Esophagus mucosa (tissue), 1 donor: ENCODE measurements at places on chromosomes 7 and 10.

DNA sequence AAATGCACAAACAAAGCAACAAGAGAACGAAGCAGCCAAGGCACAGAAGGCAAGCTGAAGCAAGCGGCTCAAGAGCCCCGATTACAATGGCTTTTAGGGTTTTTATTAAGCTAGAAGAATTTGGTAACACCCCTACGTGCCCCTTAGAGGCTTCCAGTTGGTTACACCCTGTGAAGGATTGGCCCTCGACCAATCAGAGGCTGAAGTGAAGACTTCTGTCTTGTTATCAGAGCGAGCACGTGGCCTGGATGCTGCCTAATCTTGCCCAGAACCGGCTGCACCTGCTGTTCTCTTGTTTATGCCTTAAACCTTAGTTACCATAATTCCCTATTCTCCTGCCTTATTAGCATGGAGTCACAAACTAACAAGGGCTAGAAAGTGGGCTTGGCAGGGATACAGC is 21.4 kb downstream of the KCNK18 start:
- ATAC-seq: peak; percentile 26

- no peak for ATAC-seq
Measured at GRCh38 chr10:59877191-59877671, 29.1 kb downstream of the CCDC6 start.

- ATAC-seq: no peak
Measured at GRCh38 chr7:30241767-30242166, 42.6 kb upstream of the ZNRF2 start.

- ATAC-seq: no peak
Measured at GRCh38 chr7:83301416-83301815, 138.7 kb upstream of the PCLO start.

- ATAC-seq: peak; percentile 81
Measured at GRCh38 chr7:111835066-111835465, 272.8 kb upstream of the IMMP2L start.

- ATAC-seq: no peak
Measured at GRCh38 chr10:20334559-20334958, 518.3 kb downstream of the PLXDC2 start.

GRCh38 chr10:11319990-11320602 is 291.4 kb downstream of the USP6NL start:
- ATAC-seq: no peak

DNA sequence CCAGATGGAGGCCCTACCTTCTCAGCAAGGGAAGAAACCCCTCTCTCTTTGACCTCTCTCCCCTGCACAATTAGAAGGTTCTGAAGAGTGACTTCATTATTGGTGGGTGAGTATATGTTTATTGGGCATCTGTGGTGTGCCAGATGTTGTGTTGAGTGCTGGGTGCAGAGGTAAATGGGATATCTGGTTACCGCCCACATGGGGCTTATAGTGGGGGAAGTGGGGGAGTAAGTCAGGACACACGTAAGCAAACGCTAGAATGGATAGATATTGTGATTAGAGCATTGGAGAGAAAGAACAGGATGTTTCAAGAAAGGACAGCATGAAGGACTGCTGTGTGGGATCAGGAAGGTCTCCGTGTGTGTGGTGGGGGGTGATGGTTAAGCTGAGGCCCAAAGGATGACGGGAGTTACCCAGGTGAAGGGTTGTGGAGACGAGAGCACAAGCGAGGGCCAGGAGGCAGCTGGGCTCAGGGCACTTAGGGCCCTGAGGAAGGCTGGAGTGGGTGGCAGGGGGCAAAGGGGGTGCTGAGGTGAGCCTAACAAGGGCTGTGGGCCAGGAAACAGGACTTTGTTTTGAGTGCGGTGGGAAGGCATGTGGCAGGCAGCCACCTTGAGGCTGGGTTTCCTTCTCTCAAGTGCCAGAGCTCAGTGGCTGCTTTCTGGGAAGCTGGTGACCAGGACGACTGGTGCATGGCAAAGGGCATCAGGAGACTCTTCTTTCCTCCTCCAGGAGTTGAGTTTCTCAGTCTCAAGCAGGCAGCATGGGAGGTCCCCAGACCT is 299.9 kb downstream of the RPS24 start:
- no peak for ATAC-seq

- no peak for ATAC-seq
Measured at GRCh38 chr7:87766827-87767226, 109.3 kb downstream of the SLC25A40 start.

DNA sequence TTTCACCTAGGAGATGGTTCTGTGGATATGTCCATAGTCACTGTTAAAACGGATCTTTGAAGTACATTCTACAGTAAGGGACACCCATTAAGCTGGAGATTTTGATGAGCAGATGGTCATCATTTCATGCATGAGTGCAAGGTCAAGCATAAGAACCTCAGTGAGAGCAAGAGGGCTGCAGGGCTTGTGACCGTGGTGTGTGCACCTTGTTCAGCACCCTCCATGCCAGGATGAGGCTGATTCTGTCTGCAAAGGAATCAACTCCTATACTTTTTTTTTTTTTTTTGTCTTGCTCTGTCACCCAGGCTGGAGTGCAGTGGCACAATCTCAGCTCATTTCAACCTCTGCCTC is 17.6 kb downstream of the PDSS1 start:
- ATAC-seq: no peak

GRCh38 chr7:45582136-45582749 is 8.1 kb downstream of the ADCY1 start:
- no peak for ATAC-seq

DNA sequence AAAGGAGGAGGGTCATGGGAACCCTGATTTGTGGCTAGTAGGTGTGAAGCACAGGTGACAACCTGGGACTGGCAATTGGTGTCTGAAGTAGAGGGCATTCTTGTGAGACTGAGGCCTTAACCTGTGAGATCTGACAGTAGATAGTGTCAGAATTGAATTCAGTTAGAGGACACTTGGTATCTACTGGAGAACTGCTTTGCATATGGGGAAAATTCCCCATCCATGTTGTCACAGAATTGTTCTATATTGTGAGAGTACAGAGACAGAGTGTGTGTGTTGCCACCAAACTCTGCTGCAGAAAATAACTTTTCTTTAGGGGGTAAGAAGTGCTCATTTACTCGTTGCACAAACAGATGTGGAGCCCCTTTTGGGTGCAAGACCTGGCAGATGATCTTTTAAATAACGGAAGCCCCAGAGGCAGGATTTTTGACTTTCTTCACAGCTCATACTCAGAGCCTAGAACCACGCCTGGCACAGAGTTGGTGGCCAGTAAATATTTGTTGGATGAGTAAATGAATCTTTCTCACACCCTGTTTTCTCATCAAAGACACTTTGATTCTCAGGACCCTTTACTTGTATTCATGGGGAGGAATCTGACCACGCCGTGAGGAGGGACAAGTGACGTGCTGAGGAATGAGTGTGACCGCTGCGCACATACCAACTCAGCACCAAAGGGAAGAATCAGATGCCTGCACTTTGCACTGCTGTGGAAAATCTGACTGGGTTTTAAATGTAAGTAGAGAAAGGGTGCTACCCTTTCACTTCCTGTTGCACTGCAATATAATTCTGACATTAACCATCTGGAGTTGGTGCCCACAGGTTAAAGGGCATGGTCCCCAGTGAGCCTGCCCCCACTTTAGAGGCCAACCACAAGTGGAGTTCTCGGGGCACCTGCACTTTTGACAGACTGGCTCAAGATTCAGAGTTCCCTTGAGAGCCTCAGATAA is 39.2 kb upstream of the SDHAF3 start:
- no peak for ATAC-seq

- ATAC-seq: no peak
Measured at GRCh38 chr10:78851647-78852046, 217.1 kb upstream of the ZMIZ1 start.

DNA sequence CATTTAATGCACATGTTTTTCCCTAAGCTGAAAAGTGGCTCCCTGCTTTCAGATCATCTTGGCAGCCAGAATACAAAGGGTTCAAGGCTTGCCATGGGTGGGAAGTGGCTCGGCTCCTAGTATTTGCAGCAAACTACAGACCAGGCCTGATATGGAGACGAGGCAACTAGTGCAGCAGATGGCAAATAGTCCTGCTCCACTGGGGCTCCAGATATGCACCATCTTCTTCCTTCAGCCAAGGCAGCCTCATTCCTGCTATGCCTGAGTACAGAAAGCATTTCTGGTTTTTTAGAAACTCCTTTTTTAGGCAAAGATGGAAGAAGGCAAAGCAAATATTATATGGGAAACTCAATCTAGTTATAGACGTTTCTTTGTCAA is 23.9 kb downstream of the LRRC4 start:
- no peak for ATAC-seq

DNA sequence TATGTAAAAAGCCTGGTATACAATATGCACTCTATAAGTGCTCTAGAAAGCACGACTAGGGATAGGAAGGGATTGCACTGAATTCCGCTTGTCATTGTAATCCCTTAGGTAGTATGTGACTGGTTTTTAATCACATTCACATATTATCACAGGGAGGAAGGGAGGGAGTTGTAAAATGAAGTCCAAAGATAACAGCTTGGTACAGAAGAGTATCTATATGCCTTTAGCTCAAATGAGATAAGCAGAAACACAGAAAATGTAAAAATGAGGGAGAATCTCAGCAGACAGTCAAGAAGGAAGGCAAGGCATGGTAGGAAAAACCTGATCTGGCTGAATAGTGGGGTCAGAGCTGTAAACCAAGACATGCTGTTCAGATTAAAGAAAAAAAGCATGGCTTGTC is 63.4 kb downstream of the ABI1 start:
- ATAC-seq: no peak

- ATAC-seq: peak; percentile 76
Measured at GRCh38 chr10:68231106-68231816, 652 bp downstream of the ATOH7 start.

DNA sequence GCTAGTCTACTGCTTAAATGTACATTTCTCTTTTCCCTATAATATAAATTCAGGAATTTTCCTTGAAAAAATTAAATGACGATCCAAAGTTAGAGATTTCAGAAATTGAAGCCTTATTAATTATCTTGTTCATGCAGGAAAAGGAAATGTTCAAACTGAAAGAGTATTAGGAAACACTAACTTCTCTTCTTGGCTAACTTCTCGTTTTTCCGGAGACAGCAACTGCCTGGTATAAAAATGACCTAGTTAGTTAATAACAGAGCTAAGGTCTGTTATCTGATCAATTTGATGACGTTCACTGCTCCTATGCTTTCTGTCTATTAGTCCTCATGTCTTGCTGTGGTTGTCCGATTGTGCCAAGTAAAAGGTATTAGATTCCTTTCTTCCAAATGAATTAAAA is 212.5 kb downstream of the DGKB start:
- ATAC-seq: no peak

DNA sequence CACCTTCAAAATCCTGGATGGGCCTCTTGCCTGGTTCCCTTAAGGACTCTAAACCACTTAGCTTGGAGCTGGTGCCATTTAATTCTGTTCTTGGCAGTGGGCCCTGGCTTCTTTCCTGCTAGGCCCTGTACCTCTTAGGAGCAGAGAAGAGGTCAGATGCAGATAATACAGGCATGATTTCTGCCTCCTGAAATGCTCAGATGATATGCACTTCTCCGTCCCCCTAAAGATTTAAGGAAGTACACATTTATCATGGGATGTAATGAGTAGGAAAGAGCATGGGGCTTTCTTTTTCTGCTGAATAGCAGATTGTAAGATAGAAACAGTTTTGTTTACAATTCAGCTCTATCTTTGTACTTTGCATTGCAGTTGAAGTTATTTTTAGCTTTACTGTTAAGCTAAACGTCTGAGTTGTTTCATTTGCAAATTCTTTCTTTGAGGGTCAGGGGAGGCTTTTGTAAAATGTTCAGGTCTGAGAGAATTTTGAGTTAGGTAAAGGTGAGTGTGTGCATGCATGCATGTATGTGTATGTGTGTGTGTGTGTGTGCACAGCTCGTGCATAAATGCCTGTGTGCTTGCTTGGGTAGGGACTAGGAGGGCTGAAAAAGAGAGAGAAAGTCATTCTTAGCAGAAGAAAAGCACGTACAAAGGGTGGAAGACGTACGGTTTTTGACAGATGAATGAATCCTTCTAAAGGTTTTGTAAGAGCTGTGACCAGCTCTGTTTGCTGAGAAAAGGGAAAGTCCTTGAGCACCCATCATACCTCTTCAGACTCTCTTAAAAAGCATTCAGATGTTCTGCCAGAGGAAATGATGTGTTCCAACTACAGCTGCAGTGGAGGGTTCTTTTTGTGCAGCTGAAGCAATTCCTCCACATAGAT is 364.2 kb downstream of the AUTS2 start:
- ATAC-seq: no peak

GRCh38 chr10:29896053-29896452 is 163.3 kb downstream of the JCAD start:
- ATAC-seq: no peak

- no peak for ATAC-seq
Measured at GRCh38 chr7:110868458-110868857, 222.5 kb upstream of the LRRN3 start.

DNA sequence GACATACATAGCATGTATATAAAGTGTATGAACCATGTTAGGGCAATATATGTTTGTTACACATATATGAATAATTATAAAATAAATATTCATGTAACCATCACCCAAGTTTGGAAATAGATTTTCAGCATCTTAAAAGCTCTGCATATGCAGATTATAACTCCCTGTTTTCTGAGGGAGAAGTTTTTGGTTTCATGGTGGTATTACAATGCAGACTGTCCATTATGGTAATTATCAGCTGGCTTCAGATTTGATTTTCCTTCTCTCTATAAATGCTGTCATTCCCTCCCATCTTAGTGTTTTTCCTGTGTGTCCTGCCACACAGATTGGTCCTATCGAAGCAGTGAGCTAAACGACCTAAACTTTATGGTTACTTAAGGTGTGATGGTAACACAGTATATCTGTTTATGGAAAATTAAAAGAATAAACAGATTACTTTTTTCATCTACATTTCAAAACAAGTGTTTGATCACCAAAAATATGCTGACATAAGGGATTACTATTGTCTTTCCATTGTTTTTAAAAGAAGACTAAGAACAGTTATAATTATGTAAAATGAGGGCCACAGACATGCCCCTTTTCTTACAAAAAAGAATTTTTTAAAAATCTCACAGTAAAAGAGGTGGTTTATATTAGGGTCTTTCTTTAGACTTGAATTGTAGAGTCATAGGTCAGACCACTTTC is 17.7 kb downstream of the PRPF18 start:
- no peak for ATAC-seq

DNA sequence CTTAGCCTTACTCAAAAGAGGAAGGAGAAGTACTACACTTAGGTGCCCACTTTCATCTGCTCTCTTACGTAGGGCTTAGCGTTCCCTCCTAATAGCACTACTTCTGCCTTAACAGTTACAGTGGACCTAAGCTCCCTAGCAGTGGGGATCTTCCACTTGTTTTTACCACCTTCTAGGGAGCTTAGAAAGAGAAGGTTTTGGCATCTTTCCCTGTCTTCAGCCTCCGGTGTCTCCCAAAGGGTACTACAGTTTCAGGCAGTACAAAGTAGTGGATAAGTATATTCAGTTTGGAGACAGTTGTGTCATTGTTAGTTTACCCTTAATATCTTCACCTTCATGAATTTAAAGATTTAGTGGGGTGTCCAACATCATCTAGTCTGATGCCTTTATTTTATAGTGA is 14.6 kb downstream of the CHRM2 start:
- ATAC-seq: no peak

DNA sequence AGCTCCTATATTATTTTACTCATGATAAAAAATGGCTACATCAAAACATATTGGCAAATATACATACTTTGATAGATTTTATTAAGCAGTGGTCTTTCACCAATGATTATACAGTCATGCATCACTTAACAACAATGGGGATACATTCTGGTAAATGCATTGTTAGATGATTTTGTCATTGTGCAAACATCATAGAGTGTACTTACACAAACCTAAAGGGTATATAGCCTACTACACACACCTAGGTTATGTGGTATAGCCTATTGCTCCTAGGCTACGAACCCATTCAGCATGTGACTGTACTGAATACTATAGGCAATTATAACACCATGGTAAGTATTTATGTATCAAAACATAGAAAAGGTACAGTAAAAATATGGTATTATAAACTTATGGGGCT is 98.9 kb upstream of the IL6 start:
- ATAC-seq: no peak
